ENCODE measurements at places on chromosomes 12 and 14.
A peak's percentile ranks its signal among the peaks of the same experiment; 100 is the strongest.

DNA sequence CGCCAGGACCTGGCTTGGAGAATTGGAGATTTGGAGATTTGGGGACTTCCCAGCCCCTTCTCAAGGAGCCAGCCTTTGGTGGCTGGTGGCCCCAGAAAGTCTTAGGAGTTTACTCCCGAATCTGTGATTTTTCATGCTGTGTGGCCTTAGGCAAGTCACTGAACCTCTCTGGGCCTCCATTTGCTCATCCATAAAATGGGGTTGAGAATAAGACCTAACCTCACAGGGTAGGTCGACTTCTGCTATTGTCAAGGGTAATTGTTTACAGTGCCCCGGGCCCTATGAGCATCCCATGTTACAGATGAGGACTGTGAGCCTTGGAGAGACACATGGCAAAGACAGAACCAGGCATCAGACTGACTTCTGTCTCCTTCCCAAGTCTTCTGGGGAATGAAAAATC is 16.2 kb upstream of the TMEM119 start:
- DNase-seq = no peak

GRCh38 chr14:37901978-37902377 is 305.7 kb upstream of the SSTR1 start:
- DNase-seq = no peak

DNA sequence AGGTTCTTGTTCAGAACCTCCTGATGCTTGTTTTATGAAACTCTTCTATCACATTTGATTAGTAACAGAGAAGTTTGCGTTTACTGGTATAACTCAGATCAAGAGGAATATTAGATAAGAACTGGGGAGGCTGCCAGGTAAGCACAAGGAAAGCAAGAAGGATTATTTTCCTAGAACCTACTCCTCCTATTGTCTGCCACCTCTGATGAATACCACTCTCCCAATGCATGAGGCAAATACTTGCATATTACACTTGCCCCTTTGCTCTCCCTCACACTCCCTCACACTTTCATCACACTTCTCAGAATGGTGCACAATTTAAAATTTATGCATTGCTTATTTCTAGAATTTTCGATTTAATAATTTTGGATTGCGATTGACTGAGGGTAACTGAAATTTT is 43.6 kb downstream of the LIN7A start:
- no peak for DNase-seq

DNA sequence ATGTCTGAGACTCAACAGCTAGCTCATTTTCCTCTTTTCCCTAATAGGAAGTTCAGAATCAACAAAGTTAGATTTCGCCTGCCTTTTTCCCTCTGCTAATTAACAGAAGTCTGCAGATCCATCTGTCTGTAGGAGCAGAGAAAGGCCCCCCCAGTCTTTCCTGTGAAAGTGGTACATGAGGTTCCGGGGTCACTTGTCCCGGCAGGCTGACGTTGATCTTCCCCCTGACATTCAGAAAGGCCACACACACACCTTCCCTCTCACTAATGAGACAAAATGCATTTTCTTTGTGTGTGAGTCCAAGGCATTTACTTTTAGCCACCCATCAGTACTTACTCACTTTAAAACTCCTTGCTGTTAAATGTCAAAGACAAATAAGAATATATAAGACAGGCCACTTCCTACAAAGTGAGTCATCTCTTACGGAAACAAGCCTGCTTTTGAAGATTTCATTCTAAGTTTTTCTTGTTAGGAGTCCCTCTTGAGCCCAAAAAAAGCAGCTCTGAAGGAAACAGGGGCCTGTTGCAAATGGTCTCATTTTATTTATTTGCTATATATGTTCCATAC is 138.7 kb downstream of the TTC7B start:
- DNase-seq = no peak

DNA sequence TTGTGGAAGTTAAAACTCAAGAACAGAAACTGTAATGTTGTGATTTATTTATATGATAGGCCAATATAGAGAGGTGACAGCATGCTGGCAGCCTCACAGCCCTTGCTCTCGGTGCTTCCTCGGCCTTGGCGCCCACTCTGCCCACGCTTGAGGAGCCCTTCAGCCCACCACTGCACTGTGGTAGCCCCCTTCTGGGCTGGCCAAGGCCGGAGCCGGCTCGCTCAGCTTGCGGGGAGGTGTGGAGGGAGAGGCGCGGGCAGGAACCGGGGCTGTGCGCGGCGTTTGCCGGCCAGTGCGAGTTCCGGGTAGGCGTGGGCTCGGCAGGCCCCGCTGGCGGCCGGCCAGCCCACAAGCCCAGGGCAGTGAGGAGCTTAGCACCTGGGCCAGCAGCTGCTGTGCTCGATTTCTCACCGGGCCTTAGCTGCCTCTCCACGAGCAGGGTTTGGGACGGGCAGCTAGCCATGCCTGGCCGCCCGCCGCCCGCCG is 65.8 kb upstream of the SLC8A3 start:
- DNase-seq = peak; percentile 84

DNA sequence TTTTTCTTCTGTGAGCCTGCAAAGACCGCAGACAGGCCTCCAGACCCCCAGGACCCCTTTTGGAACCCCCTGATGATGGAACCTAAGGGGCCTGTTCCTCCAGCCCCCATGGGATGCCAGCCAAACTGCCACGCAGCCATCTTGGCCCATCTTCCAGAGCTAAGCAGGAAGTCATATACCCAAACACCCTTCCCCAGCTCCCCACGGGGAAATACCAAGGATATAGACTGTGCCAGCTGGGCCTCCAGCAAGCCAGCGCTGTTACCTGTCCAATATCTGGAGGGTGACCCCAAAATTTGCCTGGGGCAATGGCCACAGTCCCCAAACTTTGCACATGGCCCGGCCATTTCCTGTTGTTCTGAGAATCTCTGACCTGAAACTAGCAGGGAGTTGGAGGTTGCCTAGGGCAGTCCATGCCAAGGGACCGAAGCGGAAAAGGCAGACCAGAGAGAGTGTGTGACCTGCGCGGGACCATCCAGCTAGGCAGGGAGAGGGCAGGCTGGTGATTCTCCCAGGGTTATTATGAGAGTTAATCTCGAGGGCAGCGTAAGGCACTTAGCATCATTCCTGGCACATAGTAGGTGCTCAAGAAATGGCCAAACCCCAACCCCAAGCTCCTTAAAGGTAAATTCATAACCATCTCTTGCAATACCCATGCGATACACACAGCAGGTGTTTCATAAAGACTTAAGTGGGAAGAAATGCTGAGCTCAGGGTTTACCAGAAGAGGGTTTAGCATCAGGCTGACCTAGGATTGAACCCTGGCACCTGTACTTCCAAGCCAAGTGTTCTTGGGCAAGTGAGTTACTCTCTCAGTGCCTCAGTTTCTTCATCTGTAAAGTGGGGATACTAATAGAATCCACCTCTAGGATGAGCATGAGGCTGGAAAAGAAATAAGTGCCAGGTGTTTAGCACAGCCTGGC is 2.6 kb upstream of the RASAL1 start:
- no peak for DNase-seq

GRCh38 chr12:65432114-65432513 is 153.6 kb downstream of the MSRB3 start:
- DNase-seq = no peak

DNA sequence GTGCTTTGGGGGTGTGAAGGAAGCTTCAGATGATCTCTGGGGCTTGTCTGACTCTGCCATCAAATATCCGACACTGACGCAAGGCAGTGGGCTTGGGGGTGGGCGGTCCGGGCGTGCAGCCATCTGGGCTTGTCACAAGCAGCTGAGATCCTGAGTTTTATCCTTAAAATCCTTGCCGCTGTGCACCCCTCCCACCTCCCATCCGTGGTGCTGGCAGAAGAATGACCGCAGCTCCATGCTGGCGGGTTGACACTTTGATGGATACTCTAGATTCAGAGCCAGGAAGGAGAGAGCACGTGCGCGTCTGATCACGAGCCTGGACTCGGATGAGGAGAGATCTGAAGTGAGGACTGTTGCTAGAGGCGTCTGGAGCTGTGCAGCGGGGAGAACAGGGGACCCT is 3.0 kb downstream of the ZFYVE21 start:
- DNase-seq = no peak

GRCh38 chr12:92973614-92974013 is 44.5 kb upstream of the EEA1 start:
- no peak for DNase-seq

GRCh38 chr12:21940549-21941505 is at the start of gene ABCC9:
Gene ABCC9 (minus strand): TSS chr12:21941426. CDS start chr12:21936674, 4,752 bp downstream.
- DNase-seq = no peak

- DNase-seq = no peak
These were observed 224.2 kb downstream of the LRFN5 start for GRCh38 chr14:41830714-41831406.

- no peak for DNase-seq
These were observed 172.2 kb downstream of the PTPRO start for GRCh38 chr12:15494329-15495046.

DNA sequence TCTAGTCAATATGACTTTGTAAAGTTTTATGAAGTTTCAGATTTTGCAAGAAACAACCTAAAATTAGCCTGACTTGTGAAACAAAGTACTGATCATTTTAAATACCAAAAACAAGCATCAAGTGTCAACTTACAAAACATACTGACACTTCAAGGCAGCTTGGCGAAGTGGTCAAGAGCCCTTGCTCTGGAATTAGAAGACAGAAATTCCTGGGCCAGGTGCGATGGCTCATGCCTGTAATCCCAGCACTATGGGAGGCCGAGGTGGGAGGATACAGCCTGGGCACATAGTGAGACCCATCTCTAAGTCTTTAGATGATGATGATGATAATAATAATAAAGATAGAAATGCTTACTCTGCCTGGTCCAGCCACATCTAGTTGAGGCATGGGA is 45.4 kb upstream of the NR2C1 start:
- no peak for DNase-seq

GRCh38 chr14:34355584-34356263 is 106.3 kb downstream of the SPTSSA start:
- DNase-seq = no peak

DNA sequence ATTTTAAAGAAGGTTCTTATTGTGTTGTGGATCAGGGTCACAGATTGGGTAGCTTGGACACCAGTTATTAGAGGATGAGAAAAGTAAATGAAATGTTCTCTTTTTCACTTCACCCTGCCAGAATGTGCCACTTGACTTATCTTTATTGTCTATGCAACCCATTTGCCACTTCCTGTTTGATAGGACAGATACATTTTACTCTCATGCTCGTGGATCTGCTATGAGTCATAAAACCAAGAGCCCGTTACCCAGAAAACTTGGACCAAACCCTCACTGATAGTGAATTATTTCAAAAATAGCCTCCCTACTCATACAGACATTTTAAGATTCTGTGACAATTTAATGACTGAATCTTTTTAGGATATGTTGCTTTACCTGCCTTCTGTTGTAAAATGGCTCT is 1.8 kb downstream of the ISCA2 start:
- no peak for DNase-seq

DNA sequence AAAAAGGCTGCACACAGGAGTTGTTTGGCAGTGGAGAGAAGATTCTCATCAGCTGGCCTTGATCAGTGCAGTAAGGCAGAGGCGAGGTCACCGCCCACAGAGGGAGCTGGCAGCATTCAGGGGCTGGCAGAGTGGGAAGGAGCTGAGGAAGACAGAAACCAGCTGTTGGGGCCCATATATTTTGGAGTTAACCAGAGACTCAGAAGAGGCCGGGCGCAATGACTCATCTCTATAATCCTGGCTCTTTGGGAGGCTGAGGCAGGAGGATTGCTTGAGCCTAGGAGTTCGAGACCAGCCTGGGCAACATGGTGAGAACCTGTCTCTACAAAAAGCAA is 17.7 kb downstream of the SMCO2 start:
- peak; percentile 53 for DNase-seq

DNA sequence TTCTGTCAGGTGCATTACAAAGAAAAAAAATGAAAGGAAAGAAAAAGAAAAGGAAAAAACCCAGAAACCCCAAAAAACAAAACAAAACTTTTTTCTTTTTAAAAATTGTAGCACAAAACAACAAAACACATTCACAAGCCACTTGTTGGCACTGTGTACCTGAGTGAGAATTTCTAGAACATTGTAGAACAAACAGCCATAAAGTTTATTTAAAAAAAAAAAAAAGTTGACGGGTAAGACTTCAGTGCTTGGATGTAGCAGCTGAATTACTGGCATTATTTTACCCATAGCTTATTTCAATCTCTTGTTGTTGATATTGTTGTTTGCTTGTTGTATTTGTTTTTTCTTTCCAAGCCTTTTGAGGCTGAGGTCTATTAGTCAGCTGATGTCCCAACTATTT is 415.8 kb downstream of the SOX5 start:
- no peak for DNase-seq

DNA sequence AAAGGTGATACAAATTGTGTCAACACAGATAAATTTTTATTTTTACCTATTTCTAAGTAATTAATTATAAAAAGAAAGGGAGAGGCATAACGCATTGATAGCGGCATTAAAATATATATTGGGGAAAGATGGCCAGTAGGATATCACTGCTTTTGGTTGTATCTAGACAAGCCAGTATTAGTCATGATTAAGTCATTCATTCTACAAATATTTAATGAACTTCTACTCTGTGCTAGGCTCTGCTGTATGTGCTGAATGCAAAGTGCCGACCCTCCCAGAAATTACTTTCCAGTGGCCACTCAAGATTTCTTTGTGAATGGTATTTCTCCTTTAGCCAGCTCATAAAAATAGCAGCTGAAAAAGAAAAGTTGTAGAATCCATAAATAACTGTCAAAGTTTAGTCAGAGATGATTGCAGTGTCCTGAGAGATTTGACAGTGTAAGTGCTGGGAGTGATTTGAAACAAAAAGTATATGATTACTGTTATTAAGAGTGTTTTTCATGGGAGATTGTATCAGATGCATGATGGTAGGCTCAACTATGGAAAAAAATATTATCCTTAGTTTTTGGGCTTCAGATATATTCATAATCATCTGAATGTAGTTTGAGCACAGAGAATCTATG is 133.2 kb downstream of the MGAT4C start:
- no peak for DNase-seq

- DNase-seq = no peak
These were observed 13.8 kb downstream of the STON2 start for GRCh38 chr14:81386290-81386745.

DNA sequence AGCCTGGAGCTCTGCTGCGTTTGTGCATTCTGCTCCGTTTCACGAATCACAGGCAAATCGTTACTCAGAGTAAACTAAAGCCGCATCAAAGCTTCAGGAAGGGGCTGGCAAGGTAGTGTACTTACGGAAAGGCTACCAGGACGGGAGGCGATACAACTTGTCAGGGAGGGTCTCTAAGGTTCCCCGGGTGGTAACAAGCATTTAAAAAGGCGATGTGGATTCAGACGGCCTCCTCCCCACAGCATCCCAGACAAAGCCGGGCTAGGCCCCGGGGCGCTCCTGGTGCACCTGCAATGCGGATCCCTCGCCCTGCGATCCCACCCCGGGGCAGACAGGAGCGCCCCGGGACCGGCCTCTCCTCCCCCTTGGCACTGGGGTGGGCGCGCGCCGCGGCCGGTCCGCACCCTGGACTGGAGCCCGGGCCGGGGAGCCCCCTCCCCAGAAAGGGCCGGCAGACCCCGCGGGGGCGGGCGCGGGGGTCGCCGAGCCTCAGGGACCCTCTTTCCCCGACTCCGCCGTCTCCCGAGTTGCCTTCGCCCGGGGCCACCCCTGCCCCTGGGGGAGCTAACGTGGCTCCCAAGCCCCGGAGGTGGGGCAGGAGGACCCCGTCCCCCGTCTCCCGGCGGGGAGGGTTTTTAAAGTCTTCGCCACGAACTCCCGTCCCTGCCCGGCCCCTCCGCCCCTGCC is 718 bp downstream of the CCDC92 start:
- DNase-seq = peak; percentile 36

GRCh38 chr12:124667506-124668326 is 100.3 kb upstream of the NCOR2 start:
- DNase-seq = peak; percentile 69
